ENCODE measurements at places on chromosomes 5 and 9. TPM values are rescaled to one million over a fixed set of nuclear protein-coding genes. Genes with fewer than 3 reads are reported as not detected.

GRCh38 chr9:120872791-120873502 is 4.0 kb downstream of the PHF19 start:
- H3K27me3 ChIP-seq, result no peaks in the 10 kb centered on the region
- H3K27ac ChIP-seq, result peak overlapping the region; percentile 88
- no peak for DNase-seq
- H3K4me1 ChIP-seq, result peaks cover 19% of the 10 kb centered on the region
- H3K36me3 ChIP-seq, result no peaks in the 10 kb centered on the region
- H3K4me3 ChIP-seq, result no peak overlapping the region

DNA sequence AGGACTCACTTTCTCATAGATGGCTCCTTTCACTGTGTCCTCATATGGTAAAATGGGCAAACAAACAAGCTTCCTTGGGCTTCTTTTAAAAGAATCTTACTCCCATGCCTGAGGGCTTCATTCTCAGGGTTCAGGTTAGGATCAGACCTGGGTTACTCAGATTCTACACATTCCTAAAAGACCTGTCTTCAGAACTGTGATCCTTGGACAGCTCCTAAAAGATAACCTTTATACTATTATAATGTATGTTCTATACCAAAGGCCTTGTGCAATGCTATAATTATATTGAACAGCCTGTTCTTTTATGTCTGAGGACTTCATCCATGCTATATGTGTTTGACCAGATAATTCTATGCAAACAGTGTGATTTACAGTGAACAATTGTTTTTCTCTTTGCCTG is 264.4 kb upstream of the CDH10 start:
- no peak overlapping the region for H3K27ac ChIP-seq
- no peaks in the 10 kb centered on the region for H3K4me1 ChIP-seq
- no peak overlapping the region for H3K4me3 ChIP-seq
- H3K27me3 ChIP-seq, result no peaks in the 10 kb centered on the region
- DNase-seq, result no peak
- no peaks in the 10 kb centered on the region for H3K36me3 ChIP-seq

DNA sequence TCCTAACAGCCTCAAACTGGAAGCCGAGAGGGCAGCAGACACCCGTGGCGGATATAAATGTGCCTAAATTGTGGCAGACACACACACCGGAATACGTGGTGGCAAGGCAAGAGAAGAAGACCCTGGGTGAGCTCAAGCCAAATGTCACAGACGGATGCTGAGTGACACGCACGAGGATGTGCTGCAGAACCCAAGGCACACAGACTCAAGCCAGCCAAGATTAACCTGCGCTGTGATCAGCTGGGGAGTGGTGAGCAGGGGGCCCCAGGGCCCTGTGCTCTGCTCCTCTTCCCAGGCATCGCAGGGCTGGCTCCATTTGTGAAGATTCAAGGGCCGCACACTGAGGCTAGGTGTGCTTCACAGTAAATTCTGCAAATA is 16.4 kb downstream of the SEMA4D start:
- DNase-seq, result peak; percentile 57
- no peaks in the 10 kb centered on the region for H3K36me3 ChIP-seq
- H3K27ac ChIP-seq, result peak overlapping the region; percentile 68
- H3K4me1 ChIP-seq, result peaks cover 76% of the 10 kb centered on the region

- no peak overlapping the region for H3K27ac ChIP-seq
- no peaks in the 10 kb centered on the region for H3K27me3 ChIP-seq
- H3K4me1 ChIP-seq, result no peaks in the 10 kb centered on the region
- DNase-seq, result no peak
- H3K36me3 ChIP-seq, result no peaks in the 10 kb centered on the region
These were observed 198.8 kb downstream of the BNC2 start for GRCh38 chr9:16671591-16672137.

- peaks cover 36% of the 10 kb centered on the region for H3K4me1 ChIP-seq
- H3K4me3 ChIP-seq, result peak overlapping the region; percentile 87
- peak overlapping the region; percentile 96 for H3K27ac ChIP-seq
- no peaks in the 10 kb centered on the region for H3K27me3 ChIP-seq
These were observed 1.2 kb upstream of the SQSTM1 start for GRCh38 chr5:179819296-179820126.

DNA sequence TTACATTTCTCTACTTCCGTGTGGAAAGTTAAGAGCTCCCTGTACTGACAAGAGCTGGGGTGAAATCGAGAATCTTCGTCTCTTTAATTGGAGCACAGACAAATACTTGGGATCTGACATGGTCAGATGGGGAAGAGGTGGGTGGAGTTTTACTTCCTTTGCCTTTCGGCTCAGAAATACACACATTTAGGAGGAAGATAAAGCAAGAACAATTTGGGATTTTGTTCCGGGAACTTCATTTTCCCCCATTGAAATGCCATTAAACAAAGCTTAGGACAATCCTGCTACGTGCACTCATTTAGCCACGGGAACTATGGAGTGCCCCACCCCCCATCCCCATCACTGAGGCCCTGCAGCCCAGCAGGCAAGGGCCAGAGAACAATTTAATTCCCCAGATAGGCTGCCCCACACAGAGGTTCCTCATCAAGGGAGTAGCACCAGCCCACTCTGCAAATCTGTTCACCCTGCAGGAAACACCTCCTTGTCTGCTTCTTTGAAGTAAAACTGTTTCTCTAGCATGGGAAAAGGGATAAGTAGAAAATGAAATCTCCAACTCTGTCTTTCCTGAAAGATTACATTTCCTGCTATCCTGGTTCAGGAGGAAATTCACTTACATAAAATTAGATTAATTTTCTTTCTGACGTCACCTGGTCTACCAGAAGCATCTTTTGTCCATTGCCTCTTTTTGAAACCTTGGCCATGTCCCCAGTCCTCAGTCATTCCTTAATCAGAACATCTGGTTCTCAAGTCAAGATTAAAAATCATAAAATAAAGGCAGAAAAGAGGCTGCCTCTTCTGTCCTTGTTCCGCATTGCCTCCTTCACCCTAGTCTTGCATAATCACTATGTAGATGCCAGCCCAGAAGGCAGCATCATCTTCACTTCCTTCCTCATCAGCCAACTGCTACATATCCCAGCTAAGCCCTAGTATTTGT is 206.4 kb downstream of the ENC1 start:
- no peaks in the 10 kb centered on the region for H3K36me3 ChIP-seq
- no peak overlapping the region for H3K27ac ChIP-seq
- no peak for DNase-seq
- H3K27me3 ChIP-seq, result no peaks in the 10 kb centered on the region
- H3K4me1 ChIP-seq, result no peaks in the 10 kb centered on the region

GRCh38 chr5:69013481-69013880 is 80.3 kb upstream of the SLC30A5 start:
- H3K4me3 ChIP-seq, result no peak overlapping the region
- no peaks in the 10 kb centered on the region for H3K27me3 ChIP-seq
- no peaks in the 10 kb centered on the region for H3K36me3 ChIP-seq

GRCh38 chr5:5380298-5380697 is 42.2 kb upstream of the ICE1 start:
- no peaks in the 10 kb centered on the region for H3K4me1 ChIP-seq
- H3K27ac ChIP-seq, result no peak overlapping the region
- no peak for DNase-seq
- no peaks in the 10 kb centered on the region for H3K27me3 ChIP-seq
- no peak overlapping the region for H3K4me3 ChIP-seq

DNA sequence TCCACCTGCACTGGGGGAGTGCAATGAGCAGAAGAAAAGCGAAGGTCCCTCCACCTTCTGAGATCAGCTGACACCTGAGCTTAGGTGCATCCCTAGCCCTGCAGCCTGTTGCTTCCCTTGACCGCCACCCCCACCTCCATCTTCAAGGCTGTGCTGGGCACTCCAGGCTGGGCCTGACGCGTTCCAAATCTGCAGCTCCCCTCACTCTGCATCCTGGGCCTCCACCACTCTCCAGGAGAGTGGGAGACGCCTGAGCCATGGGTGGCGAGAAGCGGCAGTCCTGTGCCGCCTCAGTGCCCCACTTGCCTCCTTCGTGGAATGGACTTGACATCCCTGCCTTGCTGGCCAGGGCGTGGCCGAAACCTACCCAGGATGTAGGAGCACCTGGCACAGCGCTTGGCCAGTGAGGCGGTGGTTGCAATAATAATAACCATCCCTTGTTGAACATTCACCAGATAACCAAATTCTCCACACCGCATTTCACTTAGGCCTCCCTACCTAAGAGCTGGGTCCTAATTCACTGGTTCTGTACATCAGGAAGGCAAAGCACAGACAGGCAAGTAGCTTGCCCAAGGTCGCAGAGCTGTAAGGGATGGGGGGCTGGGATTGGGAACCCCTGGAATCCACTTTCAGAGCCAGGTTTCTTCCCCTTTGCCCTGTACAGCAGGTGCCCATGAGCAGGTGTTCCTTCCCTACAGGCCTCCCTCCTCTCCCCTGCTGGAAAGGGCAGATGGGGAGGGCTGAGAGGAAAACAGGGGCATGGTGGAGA is 11.7 kb downstream of the B4GALT7 start:
- H3K27ac ChIP-seq, result no peak overlapping the region
- no peaks in the 10 kb centered on the region for H3K36me3 ChIP-seq
- H3K4me1 ChIP-seq, result no peaks in the 10 kb centered on the region

DNA sequence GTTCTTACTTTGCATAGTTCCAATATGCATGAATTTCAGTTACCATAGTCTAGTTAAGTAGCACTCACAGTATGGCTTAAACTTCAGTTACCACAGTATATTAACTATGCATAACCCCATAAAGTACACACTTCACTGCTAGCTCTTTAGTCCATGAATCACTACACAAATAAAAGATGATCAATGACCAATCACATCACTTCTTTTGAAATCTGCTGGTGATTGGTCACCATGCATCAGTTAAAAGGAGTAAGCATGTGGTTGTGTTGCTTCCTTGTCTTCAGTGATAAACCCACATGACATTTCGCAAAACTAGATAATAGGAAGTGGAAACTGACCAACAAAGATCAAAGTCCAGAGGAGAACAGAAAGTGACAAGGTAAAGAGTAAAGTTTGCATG is 79.0 kb downstream of the TAF11L14 start:
- no peaks in the 10 kb centered on the region for H3K4me1 ChIP-seq
- H3K36me3 ChIP-seq, result no peaks in the 10 kb centered on the region
- H3K4me3 ChIP-seq, result no peak overlapping the region
- DNase-seq, result no peak
- H3K27me3 ChIP-seq, result no peaks in the 10 kb centered on the region

DNA sequence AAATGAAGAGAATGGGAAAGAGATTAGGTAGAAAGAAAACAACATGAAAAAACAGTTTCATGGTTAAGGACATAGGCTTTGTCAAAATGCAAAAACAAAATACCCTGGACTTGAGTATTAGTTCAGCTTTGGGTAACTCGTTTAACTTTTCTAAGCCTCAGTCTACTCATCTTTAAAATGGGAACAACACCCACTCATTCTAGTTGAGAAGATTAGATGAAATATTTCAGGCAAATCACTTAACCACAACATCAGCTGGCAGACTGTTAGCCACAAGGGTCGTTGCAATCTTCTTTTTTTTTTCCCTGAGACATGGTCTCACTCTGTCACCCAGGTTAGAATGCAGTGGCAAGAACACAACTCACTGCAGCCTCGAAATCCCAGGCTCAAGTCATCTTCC is 185.6 kb downstream of the DCP2 start:
- H3K36me3 ChIP-seq, result no peaks in the 10 kb centered on the region
- H3K27ac ChIP-seq, result no peak overlapping the region
- DNase-seq, result no peak
- H3K27me3 ChIP-seq, result no peaks in the 10 kb centered on the region
- no peaks in the 10 kb centered on the region for H3K4me1 ChIP-seq

DNA sequence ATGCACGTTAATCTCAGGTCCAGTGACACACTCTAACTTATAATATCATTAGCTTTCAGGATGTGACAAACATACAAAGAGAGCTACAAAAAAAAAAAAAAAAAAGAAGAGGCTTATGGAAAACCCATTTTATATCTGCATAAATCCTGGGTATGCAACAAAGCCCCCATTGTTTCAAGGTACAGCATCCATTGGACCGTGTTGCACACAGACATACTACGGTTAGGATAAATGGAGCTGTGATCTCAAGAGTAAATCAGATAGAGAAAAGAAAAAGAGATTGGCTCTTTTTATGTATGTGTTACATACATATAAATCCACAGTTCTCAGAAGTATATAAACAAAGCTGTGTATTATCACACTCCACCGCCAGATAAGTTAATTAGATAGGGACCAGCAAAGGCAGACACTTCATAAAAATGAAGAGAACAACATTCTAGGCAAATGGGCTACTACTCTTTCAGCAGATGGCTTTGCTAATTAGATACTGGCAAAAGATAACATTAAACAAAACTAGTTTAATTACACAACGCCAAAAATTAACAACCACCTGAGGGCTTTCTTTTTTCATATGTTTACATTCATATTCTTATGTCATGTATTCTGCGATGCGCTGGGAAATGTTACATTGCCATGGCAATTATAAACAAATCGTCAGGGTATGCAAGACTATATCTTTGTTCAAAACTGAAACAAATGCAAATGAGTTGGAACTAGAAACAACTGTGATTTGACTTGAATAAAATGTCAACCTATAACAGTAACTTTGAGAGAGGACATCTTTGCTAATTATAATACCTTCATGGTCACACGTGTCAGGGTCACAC is 304.2 kb downstream of the SEMA5A start:
- no peak overlapping the region for H3K4me3 ChIP-seq
- no peaks in the 10 kb centered on the region for H3K36me3 ChIP-seq
- no peak for DNase-seq

DNA sequence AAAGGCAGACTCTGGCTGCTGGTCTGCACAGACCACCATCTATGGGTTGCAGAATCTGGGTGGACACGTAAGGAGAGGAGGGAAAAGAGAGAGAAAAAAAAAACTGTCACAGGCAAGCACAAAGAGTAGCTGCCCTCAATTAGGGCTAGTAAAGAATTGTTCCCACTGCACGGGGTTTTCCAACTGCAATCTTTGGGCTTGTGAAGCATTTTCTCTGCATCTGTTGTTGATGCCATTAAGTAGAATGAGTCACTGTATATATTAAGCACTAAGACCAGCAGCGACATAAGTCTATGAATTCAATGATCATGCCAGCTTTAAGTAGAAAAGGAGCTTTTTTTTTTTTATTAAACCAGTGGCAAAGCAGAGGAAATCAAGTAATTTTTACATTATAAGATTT is 40.2 kb downstream of the MED10 start:
- H3K4me1 ChIP-seq, result no peaks in the 10 kb centered on the region
- H3K36me3 ChIP-seq, result no peaks in the 10 kb centered on the region
- H3K27me3 ChIP-seq, result no peaks in the 10 kb centered on the region

- no peaks in the 10 kb centered on the region for H3K36me3 ChIP-seq
- DNase-seq, result no peak
- H3K4me3 ChIP-seq, result no peak overlapping the region
- no peaks in the 10 kb centered on the region for H3K4me1 ChIP-seq
- H3K27me3 ChIP-seq, result no peaks in the 10 kb centered on the region
These were observed 63.4 kb downstream of the BARX1 start for GRCh38 chr9:93891549-93892310.

The CEL gene
- 0.40 TPM for total RNA-seq

The SPINK5 gene
- not detected for total RNA-seq

The TICAM2 gene
- total RNA-seq, result 2.3 TPM

The APBA1 gene
- 4.8 TPM for total RNA-seq

The KDM4C gene
- 91.3 TPM for total RNA-seq

The DPP7 gene
- total RNA-seq, result 301 TPM

The IL9 gene
- total RNA-seq, result not detected

The MARCOL gene
- not detected for total RNA-seq

The C1QTNF3 gene
- 8.8 TPM for total RNA-seq

The STK32A gene
- not detected for total RNA-seq

Data from naive thymus-derived CD4-positive, alpha-beta T cell (primary cell).